Hematopoietic multipotent progenitor cell treated with erythropoietin and hydrocortisone succinate and interleukin-3 and kit ligand, for 4 days (in vitro differentiated cells): ENCODE measurements at places on chromosomes 1 and 21.

DNA sequence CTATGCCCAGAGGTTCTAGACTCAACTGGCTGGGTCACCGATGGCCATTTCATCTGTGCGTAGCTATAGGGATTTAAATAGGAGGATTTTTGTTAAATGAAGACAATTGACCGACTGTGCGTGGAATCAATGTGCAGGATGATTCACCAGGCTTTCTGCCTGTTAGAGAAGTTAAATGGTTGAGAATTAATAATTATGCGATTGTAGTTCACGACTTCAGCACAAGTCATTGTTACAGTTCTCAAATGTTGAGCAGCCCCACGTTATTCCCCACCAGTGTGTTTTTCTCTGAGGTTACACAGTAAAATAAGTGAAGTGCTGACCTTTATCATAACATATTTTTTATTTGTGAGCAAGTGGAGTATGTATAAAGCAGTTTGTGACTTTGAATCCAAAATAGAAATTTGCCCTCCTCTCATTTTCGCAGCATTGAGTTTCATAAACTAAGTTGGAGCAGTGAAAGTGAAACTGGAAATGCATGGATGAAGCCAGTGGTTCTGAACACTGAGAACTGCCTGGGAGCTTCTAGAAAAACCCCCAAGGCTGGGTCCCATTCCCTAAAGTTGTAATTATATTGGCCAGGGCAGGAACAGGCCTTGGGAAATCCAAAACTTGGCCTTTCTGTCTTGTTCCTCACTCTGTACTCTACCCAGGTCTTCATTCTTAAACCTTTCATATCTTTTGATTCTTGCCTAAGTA lies 102.6 kb downstream of the GALNT2 start:
- no peak for DNase-seq

DNA sequence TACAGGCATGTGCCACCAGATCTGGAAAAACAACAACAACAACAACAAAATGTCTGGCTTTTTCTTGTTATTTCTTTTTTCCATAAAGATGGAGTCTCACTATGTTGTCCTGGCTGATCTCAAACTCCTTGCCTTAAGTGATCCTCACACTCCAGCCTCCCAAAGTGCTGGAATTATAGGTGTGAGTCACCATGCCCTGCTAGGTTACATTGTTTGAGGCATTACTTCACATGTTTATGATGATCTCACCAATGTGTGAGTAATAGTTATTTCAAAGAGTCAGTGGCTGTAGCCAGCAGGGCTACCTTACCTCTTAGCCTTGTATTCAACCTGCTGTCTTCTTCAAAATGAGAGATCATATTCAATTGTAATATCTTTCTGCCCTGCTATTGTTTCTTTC lies 445.7 kb downstream of the AMY1C start:
- no peak for DNase-seq

DNA sequence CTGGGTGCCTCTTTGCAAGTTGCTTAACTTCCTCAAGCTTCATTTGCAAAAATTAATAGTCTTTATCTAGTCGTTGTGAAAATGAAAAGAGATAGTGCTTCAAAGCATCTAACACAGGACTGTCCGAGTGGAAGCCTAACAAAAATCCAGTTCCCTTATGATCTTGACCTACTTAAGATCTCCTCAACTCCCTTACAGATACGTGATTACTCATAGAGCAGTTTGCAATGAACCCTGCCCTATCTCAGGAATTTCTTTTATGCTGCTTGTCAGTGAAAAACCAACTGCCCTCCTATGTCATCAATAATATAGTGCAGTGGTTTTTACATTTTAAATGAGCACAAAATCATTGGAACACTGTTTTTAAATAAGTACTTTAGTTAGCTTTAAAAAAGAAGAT lies 314.3 kb downstream of the BACH1 start:
- DNase-seq: no peak

DNA sequence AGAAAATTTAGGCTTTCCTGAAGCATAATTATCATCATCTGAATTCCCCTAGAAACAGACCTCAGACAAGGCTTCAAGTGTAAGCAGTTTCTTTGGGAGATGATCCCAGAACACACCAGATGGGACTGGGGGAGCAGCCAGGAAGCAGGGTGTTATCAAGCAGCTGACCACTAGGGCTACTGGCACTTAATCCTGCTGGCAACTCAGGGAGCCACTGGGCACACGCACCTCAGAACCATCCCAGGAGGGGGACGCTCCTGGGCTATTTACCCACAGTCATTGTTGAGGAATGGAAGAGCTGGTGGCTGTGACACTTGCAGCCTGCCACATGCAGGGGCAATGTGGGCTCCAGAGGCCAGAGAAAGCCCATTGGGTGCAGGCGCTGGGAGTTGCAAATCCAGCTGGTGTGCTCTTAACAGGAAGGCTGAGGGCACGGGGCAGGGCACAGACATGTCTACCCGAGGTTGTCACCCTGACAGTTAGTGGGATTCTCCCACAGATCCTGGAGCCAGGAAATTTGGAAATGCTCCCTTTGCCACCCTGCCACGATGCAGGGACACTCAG lies 15.1 kb upstream of the IL22RA1 start:
- no peak for DNase-seq

DNA sequence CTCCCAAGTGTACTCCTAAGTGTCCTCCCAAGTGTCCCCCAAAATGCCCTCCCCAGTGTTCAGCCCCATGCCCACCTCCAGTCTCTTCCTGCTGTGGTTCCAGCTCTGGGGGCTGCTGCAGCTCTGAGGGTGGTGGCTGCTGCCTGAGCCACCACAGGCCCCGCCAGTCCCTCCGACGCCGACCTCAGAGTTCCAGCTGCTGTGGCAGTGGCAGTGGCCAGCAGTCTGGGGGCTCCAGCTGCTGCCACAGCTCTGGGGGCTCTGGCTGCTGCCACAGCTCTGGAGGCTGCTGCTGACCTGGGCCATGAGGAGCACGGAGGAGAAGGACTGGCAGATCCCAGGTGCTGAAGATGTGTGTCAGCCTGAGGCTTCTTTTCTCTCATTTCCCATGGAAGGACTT lies 993 bp downstream of the LCE5A start:
- DNase-seq: no peak

DNA sequence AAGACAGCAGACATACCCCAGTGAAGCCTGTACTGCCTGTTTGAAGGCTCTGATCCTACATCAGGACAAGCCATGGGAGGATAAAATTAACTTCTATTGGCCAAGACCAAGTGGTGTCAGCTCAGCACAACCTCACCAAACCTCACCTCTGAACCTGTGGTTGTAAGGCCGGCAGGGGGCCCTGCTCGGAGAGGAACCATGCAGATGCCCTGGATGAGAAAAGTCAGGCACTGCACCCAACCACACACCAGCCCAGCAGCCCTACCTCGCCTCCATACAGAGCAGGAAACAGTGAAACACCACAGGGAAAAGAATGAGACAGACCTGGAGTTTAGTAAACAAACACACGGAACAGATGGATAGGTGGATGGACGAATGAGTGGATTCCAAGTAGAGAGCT lies 70.0 kb upstream of the PAX7 start:
- no peak for DNase-seq
